ENCODE measurements at places on chromosomes 11 and 22.

GRCh38 chr11:66437979-66438503, 607 bp downstream of the MRPL11 start:
- no peak for DNase-seq

- no peak for DNase-seq
Measured at GRCh38 chr11:118209033-118209432, 15.8 kb downstream of the JAML start.

DNA sequence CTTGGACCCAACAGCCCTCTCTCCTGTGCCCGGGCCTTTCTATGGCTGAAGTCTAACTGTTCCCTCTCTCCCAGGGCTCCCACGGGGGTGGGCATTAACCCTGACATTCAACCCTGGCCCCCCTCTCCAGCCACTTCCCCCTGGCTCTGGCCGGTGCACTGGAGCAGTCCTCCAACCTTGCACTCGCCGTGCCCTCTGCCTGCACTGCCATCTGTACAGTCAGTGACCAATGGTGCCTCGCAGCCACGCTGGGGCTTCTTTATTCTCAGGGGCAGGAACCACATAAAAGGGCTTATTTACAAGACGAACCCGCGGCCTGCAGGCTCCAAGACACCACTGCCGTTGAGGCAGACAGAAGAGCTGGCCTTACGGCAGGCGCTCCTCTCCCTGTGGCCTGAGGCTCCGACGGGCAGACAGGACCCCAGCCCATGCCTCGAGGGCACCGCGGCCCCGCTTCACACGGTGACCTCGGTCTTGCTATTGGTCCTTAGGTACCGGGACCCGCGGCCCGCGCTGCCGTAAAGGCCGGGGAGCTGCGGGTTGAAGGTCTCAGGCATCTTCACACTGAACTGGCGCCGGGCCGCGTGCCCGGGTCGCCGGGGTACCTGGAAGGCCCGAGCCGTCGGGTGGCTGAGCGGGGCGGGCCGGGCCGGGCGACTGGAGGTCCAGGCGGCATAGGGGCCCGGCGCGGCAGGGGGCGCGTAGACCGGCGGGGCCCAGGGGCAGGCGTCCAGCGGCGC, 5.4 kb downstream of the SHISA8 start:
- DNase-seq: no peak

GRCh38 chr11:43987384-43988039, 45.1 kb downstream of the C11orf96 start:
- DNase-seq: no peak

DNA sequence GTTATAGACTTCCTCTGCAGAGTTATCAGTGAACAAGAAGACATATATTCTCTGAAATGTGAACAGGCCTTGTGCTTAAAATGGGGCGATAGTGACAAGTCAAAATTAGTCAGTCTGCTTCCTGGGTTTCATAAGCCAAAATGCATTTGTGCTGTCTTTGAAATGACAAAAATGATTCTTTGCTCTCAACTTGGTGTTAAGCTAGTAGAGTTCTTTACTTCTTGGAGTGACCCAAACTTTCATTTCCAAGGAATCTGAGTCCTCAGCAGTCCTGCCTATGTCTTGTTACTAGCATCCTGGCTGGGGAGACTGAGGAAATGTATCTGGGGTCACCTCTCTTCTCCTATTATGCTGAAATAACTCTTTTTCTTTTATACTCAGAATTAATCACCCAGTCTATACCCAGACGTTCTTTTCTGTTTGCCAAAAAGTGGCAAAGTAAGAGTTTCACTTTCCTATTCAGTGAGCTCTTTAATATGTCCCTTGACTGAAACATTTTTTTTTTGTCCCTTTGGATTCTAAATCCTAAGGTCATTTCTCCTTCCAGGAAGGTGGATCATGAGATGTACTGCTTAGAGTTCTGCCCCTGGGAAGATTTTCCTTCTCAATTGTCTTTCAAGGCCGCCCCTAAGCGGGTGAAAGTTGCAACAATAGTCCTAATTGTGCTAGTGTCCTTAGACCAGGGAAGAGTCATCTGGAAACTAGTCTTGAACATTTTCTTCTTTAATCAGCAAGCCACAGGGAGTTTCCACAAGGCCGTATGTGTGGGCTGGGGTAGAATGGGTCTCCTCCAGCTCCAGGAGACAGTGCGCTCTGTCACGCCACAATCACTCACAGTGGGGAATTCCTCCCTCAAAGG, 53.0 kb upstream of the RDX start:
- no peak for DNase-seq

DNA sequence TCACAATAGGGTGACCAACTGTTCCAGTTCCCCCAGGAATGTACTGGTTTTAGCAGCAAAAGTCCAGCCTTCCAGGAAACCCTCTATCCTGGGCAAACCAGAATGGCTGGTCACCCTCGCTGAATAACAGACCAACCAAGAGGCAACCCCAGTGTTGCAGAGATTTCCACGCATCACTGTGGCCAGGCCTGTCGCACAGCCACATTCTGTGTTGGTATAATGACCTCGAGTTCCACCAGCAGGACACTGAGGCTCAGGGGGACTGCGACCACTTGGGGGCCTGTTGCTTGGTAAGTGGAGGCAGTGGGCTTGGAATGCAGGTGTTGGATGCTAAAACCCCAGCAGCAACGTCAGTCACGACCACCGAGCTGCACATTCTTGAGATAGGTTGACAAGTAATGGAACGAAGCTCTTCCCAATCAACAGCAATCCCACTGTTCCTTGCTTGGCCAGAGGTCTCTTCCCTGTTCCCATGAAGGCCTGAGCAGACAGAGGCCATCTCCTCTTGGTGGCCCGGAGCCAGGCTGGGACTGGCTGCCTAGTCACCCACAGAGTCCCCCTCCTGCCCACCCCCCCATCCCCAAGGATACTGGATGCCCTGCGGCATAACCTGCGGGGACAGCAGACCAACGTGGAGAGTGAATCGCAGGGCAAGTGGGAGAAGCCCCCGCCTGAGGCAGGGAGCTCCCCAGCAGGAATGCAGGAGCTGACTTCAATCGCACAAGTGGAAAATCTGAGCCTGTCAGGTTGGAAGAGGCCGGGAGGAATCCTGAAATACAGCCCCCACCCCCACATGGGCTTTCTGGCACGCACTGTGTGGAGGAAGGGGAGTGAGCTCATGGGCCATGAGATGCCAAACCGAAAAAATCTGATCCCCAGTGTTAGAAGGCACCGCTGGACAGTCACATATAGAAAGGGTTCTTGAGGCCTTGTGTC, 43.4 kb upstream of the MN1 start:
- no peak for DNase-seq

- no peak for DNase-seq
Measured at GRCh38 chr11:12024254-12024926, 16.0 kb upstream of the DKK3 start.

DNA sequence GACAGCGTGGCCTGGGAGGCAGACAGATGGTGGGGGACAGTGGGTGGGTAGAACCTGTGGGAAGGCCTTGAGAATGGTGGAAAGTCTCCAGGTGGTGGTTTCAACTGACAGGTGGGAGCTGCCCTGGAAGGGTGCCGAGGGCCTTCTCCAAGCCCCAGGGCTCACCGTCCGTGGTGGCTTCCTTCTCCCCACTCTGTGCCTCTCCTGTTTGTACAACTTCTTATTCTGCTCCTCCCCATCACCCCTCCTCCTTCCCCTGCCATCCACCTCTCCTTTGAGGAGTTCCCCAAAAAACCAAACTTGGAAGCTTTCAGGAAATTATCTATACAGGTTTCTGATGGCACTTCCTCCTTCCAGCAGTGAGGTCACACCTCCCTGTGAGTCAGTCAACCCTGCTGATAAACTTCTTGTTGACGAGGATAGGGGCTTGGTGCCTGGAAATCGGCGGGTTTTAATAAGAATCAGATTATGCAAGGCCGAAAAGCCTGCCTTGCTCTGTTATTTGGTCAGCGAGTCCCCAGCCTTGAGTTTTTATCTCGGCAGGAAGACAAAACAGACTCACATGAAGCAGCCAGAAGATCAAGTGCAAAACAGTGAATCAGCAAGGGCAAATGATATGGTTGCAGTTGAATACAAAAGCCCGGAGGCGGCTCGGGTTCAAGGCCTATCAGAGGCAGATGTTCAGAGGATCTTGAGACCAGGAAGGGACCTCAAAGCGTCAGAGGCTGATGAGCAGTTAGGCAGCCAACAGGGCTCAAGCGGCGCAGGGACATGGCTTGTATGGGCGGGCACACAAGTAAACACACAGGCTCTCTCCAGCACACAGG, 9.5 kb upstream of the ST3GAL4 start:
- no peak for DNase-seq

DNA sequence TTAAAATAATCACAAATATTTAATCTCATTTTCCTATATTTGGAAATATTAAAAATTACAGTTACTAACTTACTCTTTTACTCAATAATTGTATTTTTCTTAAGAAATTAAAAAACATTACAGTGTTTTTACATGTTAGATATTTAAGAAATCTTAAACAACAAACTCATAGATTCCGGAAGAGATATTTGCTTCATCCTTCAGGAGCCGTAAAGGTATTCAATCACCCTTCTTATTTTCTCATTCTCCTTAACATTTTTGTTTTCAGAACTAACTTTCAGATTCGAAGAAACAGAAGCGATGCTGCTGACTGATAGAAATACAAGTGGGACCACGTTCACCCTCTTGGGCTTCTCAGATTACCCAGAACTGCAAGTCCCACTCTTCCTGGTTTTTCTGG, at the start of gene OR5D18:
Gene OR5D18, plus strand, starts transcription at position 301 of the 400 bp plus-strand sequence. Its CDS starts 0 bp downstream, at position 301.
- no peak for DNase-seq
